HFFc6 (cell line): ENCODE measurements at places on chromosomes 2 and 18. TPM values are rescaled to one million over a fixed set of nuclear protein-coding genes. Genes with fewer than 3 reads are reported as not detected.
A peak's percentile ranks its signal among the peaks of the same experiment; 100 is the strongest.

GRCh38 chr2:88671786-88672427 lies 19.6 kb upstream of the RPIA start:
- peak; percentile 74 for DNase-seq

DNA sequence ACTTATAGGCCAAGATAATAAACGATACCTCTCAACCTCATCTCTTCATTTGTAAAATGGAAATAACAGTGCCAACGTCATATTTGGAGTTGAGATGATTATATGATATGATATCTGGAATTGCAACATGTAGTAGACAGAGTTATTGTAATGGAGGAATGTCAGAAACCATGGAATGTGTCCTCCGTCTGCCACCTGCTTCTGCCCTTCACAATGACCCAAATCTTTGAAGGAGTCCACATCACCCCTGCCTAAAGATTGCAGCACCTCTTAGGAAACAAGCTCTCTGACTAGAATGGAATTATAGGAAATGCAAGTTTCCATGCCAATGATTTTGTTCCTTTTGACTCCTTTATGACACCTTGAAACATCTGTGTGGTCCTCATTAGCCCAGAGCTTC lies 14.9 kb downstream of the NR4A2 start:
- DNase-seq, result no peak

Gene KCNIP3
- 0.52 to 2.6 TPM (median 2.2 TPM) in 3 replicates for total RNA-seq

DNA sequence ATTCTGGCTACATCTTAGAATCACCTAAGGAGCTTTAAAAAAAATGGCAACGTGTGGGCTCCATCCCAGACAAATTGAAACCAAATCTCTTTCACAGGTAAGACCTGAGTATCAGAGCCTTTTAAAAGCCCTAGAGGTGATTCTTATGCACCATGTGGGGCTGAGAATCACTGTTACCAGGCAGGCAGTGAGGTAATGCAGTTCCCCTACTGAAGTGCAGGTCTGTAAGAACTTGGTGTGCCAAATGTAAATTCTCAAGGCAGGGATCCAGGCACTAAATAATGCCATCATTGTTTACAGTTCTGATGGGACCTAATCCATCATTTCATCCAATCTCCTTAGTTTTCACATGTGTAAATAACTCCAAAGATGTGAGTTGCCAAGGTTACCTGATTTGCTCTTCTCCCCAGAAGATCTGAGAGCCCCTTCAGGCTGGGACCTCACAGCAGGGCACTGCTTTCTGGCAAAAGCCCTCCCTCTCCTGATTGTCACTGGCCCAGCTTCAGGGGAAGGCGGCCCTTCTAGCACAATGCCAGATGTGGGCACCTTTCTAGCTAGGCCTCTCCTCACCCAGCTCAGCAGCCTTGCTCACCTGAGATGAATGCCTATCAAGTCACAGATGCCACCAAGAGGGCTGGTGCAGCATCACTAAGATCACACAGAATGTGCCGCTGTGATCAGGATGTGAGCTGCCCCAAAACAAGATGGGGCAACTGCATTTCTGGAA lies 73.6 kb upstream of the RGPD5 start:
- no peak for DNase-seq

DNA sequence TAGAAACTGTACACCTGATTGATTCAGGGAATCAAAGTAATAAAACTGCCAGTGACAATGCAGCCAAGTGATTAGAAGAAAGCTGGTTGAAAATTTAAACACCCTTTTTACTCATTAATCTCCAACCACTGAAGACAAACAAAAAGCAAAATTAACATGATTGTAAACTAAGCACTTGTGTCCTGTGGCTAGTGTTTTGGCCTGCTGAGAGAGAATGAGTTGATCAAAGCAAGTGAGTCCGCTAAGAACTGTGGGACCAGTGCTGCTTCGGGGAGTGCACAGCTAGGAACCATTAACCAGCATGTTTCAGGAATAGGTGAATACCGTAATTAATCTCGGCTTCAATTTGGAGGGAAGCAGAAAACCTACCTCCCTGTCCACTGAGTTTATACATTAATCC lies 13.6 kb upstream of the PAPOLG start:
- DNase-seq, result no peak

DNA sequence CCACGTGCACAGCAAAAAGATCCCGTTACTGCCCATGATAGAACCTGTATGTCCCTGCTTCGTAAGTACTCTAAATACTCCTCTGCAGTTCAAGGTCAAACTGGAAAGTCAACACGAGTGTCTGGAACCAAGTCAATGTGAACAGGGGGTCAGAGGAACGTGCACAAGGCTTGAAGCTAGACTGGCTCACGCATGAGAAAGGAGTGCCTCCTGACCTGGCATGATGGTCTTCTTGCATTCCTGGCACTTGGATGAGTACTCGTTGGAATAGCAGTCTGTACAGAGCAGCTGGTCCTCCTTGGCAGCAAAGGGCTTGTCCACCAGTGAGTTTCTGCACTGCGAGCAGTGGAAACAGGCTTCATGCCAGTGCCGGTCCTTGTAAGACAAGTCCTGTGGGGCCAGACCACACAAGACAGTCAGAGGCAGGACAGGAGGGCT lies 25.5 kb downstream of the FHL2 start:
- no peak for DNase-seq

GRCh38 chr2:28469304-28469703 lies 26.6 kb upstream of the PLB1 start:
- DNase-seq, result peak; percentile 13

Gene AKAIN1
- not detected in 3 replicates for total RNA-seq

GRCh38 chr2:202193881-202194353 lies 44.5 kb downstream of the SUMO1 start:
- no peak for DNase-seq
